Heart left ventricle (tissue), 16 donors: ENCODE measurements at places on chromosomes 16 and 17. TPM values are rescaled to one million over a fixed set of nuclear protein-coding genes. Genes with fewer than 3 reads are reported as not detected.

Gene KRT33B
- total RNA-seq = not detected

DNA sequence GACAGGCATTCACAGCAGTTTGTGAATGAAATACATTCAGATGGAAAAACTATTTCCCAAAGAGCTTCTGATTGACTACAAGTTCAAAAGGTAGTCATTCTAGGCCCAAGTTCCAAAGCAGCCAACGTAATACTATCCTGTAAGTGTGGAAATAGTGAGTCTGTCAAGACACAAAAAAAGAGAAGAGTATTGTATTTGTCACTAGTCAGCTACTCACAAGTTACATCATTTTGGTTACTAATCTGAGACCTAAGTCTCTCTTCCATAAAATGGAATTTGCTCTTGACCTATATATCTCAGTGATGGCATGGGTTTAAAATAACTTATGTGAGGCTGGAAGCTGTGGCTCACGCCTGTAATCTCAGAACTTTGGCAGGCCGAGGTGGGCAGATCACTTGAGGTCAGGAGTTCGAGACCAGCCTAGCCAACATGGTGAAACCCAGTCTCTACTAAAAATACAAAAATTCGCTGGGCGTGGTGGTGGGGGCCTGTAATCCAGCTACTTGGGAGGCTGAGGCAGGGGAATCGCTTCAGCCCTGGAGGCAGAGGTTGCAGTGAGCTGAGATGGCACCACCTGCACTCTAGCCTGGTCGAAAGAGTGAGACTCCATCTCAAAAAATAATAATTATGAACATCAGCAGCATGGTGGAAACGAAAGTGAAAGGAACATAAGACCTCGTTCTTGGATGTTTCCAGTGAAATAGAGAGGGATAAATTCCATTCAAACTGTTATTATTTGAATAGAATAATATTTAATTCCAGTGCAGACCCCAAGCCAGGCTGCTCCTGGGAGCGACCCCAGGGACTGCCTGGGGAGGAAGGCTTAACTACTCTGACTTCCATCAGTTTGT is 2.9 kb downstream of the CMC2 start:
- H3K4me3 ChIP-seq = no peak overlapping the region
- H3K36me3 ChIP-seq = no peaks in the 10 kb centered on the region
- peak overlapping the region; percentile 43 for H3K27ac ChIP-seq
- no peak for DNase-seq
- no peaks in the 10 kb centered on the region for H3K27me3 ChIP-seq
- peaks cover 22% of the 10 kb centered on the region for H3K4me1 ChIP-seq

GRCh38 chr16:66471716-66472393 is 44.8 kb downstream of the BEAN1 start:
- H3K36me3 ChIP-seq = no peaks in the 10 kb centered on the region
- H3K27ac ChIP-seq = no peak overlapping the region
- no peak for DNase-seq
- no peaks in the 10 kb centered on the region for H3K4me1 ChIP-seq
- no peak overlapping the region for H3K4me3 ChIP-seq
- no peaks in the 10 kb centered on the region for H3K27me3 ChIP-seq

- no peak for DNase-seq
- H3K36me3 ChIP-seq = no peaks in the 10 kb centered on the region
- H3K4me3 ChIP-seq = no peak overlapping the region
Observed at GRCh38 chr16:76474048-76474447, 196.8 kb downstream of the CNTNAP4 start.

DNA sequence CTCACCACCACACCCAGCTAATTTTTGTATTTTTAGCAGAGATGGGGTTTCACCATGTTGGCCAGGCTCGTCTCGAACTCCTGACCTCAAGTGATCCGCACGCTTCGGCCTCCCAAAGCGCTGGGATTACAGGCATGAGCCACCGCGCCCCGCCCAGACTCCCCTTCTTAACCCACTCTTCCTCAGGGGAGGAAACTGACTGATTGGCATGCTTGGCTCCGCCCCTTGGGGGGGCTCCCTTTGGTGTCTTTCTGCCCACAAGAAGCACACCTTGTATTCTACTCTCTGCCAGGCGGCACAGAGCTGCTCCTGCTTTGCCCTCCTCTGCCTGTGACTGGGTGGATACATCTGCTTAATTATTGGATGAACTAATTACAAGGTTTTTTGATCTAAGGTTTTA is 4.7 kb upstream of the ASGR2 start:
- H3K4me1 ChIP-seq = peaks cover 59% of the 10 kb centered on the region
- no peak overlapping the region for H3K27ac ChIP-seq
- no peak overlapping the region for H3K4me3 ChIP-seq

GRCh38 chr16:35182043-35182677 is 1722.7 kb downstream of the TP53TG3F start:
- no peak overlapping the region for H3K27ac ChIP-seq
- DNase-seq = no peak
- no peaks in the 10 kb centered on the region for H3K27me3 ChIP-seq
- no peak overlapping the region for H3K4me3 ChIP-seq
- no peaks in the 10 kb centered on the region for H3K4me1 ChIP-seq
- H3K36me3 ChIP-seq = no peaks in the 10 kb centered on the region

- H3K4me3 ChIP-seq = peak overlapping the region; percentile 92
- peak overlapping the region; percentile 91 for H3K27ac ChIP-seq
- no peaks in the 10 kb centered on the region for H3K27me3 ChIP-seq
- peak; percentile 68 for DNase-seq
- peaks cover 52% of the 10 kb centered on the region for H3K4me1 ChIP-seq
Observed at GRCh38 chr17:76265624-76266243, 586 bp downstream of the UBALD2 start.

DNA sequence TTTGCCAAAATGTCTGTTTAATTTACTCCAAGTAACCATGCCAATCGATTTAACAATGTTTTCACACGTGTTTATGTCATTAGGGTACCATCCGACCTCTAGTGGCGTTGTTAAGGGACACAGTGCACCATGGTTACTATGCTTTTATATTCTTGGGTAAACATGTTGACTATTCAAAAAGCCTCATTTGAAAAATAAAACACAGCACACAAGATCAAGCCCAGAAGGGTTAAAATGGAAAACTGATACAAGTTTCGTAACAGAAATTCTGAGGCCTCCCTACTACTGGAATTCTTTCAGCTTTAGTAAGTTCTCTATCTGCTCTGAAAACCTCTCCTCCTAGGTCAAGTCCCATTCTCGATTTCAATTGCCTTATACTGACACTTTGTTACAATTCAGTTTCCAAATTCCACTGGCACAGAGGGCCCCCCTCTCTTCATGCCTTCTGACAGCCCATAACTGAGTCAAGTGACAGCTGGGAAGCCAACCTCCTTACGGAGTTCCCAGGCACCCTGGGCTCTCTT is 2.1 kb downstream of the CFAP20 start:
- H3K36me3 ChIP-seq = no peaks in the 10 kb centered on the region
- peaks cover 39% of the 10 kb centered on the region for H3K4me1 ChIP-seq
- H3K4me3 ChIP-seq = peak overlapping the region; percentile 85
- no peak for DNase-seq
- peak overlapping the region; percentile 95 for H3K27ac ChIP-seq

GRCh38 chr17:79114458-79115301 is 40.1 kb downstream of the ENGASE start:
- DNase-seq = peak; percentile 73
- H3K4me3 ChIP-seq = no peak overlapping the region
- H3K27ac ChIP-seq = no peak overlapping the region
- no peaks in the 10 kb centered on the region for H3K36me3 ChIP-seq
- H3K27me3 ChIP-seq = peaks cover 8% of the 10 kb centered on the region
